Stimulated activated CD4-positive, alpha-beta T cell treated with anti-CD3 and anti-CD28 coated beads, Interleukin-2, amount 100 ng/mL, for 48 hours (primary cell): ENCODE measurements at places on chromosomes 6 and 20.

DNA sequence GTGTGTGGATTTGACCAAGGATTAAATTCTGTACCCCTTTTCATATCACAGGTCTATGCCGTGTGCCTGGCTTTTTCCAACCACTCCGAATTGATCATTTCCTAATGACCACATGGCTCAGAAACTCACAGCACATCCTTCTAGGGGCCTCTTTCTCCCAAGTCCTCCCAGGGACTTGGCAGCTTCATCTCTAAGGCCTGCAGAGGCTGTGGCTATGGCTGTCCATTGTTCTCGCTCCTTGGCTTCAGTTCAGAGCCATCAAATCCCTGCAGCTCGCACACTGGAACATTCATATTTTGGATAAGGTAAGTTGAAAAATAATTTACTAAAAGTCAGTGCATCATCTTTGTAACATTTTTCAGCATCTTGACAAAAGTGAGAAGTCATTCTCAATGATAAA is 497.2 kb upstream of the CDH4 start:
- no peak for DNase-seq

DNA sequence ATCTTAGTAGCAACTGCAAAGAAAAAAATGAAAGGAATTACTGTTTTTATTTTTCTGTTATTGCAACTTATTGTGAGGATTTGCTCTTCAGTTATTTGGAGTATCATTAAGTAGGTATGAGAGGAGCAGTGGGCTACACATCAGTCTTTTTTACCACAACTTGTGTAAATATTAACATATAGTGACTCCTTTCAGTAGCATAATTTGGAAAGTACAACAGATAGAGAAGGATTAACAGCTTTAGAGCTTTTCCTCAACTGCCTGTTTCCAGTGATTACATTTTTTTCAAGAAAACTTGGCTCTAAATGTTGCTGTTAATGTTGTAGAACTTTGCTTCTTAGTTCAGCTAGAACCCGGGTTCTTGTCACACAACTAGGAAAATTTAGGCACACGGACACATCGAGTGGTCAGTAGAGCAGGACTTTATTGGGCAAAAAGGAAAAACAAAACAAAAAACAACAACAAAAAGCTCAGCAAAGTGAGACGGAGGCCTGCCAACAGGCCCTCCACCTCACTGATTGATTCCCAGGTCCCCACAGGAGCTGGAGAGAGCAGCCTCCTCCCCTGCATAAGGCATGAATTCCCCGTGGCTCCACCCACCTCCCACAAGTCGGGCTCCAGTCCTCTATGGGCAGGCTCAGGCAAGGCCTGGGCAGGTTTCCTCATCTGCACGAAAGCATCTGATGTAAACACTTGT is 75.1 kb downstream of the ADGRG6 start:
- DNase-seq: no peak

GRCh38 chr6:144156991-144157390 is 6.7 kb downstream of the STX11 start:
- DNase-seq: no peak

DNA sequence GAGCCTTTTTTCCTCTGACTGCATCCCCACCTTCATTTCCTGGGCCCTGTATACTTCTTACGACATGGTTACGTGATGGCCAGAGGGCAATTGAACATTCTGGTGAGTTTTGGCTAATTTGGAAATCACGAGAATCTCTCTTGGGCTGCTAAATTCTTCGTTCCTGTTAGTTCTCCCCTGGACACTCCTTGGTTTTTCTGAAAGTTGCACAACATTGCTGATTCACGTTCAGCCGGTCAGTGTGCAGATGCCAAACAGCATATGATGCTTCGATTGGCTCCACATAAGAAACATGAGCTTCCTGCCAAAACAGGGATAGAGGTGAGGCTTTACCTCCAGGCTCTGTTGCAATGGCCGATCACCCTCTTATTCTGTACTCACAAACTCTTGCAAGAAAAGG is 119.4 kb upstream of the LY86 start:
- no peak for DNase-seq

GRCh38 chr20:44137266-44137801 is 49.7 kb downstream of the JPH2 start:
- no peak for DNase-seq

DNA sequence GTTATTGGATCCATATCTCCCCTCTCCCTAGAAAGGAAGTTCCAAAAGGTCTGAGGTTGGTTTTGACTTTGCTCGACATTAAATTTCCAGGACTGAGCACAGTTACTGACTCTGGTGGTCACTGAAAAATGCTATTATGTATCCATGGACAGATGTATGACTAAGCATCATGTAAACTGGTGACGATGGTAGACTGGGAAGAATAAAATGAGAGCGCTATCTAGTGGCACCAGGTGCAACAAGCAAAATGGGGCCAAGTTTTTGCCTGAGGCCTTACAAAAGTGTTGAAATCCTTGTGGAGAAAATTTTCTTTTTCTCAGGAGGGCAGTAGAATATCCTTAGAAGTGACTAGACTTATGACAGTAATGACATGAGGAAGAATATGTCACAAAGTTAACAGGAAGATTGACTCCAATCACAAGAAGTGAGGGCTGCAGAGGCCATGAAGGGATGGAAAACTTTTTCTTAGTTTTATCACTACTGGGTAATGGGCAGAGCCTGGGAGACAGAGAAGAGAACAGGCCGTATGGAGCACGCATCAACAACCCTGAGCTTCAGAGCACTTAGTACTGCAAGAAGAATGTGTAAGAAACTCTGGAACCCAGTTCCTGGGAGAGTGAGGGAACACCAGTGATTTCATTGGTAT is 88.9 kb upstream of the ELOVL5 start:
- no peak for DNase-seq
